ENCODE measurements at places on chromosomes 7 and 10.
A peak's percentile ranks its signal among the peaks of the same experiment; 100 is the strongest.

DNA sequence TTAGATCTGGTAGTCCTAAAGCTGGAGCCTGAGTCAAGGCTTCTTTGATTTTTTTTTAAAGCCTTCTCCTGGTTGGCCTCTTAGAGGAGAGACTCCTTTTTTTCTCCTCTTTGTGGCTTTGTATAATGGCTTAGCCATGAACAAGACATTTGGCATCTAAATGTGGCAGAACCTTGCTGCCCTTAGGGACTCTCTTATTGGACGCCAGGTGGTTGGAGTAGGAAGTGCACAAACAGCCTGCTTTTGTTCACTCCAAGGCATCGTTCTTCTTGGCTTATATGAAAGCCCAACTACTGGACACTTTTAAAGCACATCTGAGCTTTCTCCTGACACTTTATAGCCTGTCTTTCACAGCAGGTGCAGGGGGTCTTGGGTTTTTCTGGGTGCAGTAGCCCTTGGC lies 25.0 kb downstream of the ZPBP start:
- DNase-seq = no peak

DNA sequence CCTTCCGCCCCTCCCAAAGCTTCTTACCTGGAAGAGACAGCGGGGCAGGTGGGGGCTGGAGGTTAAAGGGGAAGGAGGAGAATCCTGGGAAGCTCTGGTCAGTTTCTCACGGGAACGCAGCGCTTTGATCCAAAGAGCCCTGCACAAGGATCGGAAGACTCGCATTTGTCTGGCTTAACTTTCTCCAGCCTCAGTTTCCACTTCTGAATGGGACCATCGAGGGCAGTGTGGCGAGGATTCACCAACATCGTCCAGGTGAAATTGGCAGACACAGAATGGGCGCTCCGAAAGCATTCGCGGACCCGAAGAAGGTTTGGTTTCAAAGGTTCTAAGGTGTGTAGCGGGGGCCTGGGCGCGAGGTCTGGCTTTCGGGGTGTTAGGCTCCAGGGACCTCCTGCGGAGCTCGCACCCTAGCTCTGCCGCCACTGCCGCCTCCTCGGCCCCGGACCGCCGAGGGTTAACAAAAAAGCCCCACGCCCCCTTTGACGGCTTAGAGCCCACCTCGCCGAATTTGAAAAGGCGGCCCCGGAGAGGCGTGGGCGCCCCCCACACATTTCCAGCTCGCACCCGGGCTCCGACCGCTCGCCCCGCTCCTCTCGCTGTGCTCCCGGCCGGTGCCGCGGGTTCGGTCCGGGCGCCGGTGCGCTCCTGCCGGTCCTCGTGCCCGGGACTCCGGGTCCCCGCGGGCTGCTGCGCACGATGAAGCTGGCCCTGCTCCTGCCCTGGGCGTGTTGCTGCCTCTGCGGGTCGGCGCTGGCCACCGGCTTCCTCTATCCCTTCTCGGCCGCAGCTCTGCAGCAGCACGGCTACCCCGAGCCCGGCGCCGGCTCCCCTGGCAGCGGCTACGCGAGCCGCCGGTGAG lies at the start of gene COL26A1:
COL26A1 (plus strand) TSS at position 542 of the 862 bp plus-strand sequence; CDS start at position 700, 158 bp downstream.
- peak; percentile 57 for DNase-seq

GRCh38 chr7:155959894-155960293 lies 147.6 kb upstream of the SHH start:
- no peak for DNase-seq

- DNase-seq = no peak
Measured at GRCh38 chr7:45469103-45469502, 105.1 kb upstream of the ADCY1 start.

DNA sequence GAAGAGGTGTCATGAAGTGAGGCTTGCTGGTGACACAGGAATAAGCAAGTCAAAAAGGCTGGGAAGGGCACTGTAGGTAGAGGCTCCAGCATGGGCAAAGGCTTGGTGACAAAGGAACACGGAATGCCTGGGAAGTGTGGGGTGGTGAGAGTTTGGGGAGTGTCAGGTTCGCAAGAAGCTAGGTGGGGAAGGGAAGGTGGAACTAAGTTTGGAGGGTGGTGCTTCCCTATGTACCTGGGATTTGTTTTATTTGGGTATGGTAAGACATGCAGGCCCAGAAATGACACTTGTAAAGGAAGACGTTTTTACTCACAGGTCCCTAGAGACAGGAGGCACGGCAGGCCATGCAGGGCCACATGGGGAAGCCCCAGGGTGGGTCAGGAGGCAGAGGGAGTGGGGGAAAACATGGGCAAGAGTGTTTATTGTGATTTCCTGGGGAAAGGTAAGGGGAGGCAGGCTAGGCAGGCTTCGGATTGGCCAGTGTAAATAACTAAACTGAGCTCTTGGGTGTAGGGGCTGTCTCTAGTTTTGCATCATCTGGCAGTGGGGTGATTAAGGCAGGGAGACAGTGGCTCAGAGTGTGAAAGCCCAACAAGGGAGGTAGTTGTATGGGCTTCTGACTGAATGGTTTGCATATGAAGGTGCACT lies 52.1 kb downstream of the SH2D4B start:
- DNase-seq = no peak

DNA sequence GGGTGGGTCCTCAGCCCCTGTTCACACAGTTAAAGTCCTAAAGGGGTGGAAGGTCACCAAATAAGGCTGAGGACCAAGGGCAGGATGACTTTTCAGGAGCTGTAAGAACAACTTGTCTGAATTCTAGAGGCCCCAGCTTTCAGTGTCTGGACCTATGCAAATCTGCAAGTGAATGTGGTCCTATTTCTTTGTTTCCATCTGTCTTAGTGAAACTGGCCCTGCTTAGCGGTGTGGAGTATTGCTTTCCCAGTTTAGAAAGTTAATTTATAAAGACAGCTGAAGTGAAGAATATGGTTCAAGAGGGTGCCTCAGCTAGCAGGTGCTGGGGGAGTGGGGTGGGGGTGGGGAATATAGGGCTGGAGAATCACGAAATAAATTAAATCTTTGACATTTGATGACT lies 40.1 kb downstream of the HHEX start:
- no peak for DNase-seq

DNA sequence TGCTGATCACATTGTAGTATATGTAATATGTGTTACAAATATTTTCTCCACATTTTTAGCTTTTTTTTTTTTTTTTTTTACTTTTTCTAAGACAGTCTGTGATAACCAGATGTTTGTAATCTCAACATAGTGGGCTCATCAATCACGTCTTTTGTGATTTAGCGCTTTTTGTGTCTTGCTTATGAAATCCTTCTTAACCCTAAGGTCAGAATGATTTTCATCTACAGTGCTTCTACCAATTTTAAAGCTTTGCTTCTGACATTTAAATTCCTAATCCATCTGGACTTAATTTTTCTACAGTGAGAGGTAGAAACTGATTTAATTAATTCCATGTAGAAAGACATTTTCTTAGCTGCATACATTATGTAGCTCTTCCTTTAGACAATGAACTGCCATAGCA lies 626.4 kb downstream of the TNS3 start:
- DNase-seq = no peak

GRCh38 chr10:13852872-13853271 lies 266.1 kb downstream of the PRPF18 start:
- DNase-seq = no peak

GRCh38 chr10:118107541-118107940 lies 60.8 kb upstream of the RAB11FIP2 start:
- no peak for DNase-seq

- DNase-seq = peak; percentile 92
Measured at GRCh38 chr10:119341459-119342301, 134.3 kb downstream of the GRK5 start.

DNA sequence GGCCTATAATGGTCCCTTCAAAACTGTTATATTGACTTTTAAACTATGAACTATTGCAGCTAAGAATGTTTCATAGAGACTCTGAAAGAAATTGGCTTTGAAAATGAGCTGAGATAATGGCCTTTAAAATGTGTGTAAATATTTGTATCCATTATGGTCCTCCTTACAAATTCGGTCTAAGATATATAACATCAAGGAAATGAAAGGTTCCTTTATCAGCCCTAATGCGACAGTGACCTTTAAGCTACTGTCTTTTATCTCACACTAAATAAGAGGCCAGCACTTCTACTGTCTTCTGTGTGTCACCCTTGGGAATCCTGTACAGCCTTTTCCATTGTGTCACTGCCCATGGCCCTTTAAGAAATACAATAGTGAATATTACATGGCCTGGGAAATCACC lies 19.5 kb downstream of the COL28A1 start:
- no peak for DNase-seq

GRCh38 chr7:98211221-98211675 lies at the start of gene BHLHA15:
Gene BHLHA15, plus strand, starts transcription at chr7:98211439. Its CDS starts 871 bp downstream, at chr7:98212310.
- peak; percentile 64 for DNase-seq

DNA sequence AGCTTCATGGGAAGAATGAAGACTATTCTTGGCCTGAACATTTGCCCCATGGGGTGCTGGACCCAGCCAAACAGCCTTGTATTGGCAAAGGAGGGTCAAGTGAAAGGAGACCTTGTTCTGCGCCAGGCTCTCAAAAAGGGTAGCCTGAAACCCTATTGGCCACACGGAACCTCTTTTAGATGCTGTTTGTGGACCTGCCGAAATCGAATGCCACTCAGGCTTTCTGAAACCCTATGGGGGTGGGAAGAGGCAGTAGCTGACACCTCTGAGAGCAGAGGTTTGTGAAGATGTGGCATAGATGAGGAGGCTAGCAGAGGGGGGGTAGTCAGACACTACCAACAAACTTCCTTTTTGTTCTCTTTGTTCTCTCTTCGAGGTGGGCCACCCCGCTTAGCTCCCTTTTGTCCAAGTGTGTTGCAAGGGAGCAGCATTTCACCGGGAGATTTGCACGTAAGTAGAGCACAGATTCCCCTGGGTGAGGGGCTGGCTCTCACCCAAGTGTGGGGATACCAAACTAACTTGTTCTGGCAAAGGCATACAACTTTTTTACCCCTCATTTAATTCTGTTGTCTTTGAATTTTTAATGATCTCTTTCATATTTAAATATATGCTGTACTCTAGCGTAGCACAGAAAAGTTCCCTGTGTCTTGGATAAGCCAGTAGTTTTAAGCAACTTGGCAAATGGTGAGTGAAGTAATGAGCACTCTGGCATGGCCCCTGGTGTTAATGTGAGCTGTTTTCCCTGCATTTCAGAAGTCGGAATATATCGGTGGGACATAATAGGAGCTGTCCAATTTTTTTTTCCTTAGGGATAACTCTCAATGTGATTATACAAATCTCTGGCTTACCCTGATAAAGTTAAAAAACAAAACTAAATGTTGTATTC lies 107.7 kb downstream of the SEPTIN7 start:
- no peak for DNase-seq

- DNase-seq = no peak
Measured at GRCh38 chr7:84328571-84328970, 134.0 kb upstream of the SEMA3A start.

- no peak for DNase-seq
Measured at GRCh38 chr10:108561649-108562048, 1361.7 kb downstream of the XPNPEP1 start.

DNA sequence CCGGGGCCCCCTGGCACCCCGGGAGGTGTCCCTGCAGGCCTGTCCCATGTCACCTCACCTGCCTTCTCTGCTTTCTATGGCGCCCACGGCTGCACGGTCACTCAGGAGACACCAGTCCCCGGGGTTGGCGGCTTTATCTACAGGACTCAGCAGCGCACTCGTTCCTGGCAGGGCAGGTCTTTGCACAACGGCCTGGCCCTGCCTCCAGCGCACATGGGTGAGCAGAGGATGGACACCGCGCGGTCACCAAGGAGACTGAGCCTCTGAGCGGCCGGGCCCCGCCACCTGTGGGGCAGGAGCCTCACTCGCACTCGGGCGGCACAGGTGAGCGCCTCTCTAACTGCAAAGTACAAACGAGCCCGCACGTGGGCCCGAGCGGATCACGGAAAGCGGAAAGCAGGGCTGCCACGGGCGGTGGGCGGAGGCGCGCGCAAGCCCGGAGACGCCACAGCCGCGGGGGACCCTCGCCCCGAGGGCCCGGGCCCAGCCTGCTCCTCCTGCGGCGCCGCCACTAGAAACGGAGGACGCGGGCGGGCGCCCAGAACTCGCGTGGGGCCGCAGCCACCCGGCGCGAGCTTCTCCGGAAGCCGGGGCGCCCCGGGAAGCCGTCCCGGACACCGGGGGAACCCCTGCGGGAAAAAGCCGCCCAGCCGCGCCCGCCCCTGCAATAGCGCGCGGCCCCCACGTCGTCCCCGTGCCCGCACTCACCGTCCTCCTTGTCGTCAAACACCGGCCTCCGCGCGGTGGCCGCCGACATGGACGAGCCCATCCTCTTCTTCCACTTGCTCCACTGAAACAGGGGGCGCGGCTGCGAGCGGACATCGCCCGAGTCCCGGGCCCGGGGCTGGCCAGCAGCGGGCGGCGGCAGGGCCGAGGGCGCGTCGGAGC lies 642 bp downstream of the STK32C start:
- peak; percentile 56 for DNase-seq

GRCh38 chr10:13440185-13441061 lies 88.4 kb downstream of the BEND7 start:
- DNase-seq = peak; percentile 45

- DNase-seq = no peak
Measured at GRCh38 chr10:68752711-68753350, 31.8 kb downstream of the CCAR1 start.

DNA sequence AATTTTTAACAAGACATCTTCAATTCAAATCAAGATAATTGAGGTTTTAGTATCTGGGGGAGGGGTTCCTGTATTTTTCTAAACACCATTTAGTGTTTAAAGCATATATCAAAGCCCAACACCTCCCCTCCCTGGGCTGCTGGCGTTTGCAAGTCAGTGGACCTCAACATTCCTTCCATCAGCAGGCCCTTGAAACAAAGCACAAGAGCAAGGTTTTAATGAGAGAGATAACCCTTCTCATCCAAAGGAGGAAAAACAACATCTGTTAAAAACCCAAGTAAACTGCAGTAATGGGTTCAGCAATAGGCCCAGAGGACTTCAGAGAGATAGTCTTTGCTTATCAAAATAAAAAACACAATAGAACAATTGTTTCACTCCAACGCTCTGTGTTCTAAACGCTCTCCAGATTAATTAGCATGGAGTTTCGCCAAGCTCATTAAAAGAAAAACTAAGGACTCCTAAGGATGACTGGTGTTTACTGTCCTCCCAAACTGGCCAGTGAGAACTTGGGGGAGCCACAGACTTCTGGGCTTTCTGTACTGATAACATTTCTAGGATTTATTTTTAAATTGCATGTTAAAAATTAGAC lies 2.5 kb downstream of the JCAD start:
- no peak for DNase-seq

GRCh38 chr10:51300617-51301304 lies 226.5 kb downstream of the PRKG1 start:
- DNase-seq = no peak

GRCh38 chr10:79250259-79250658 lies 97.0 kb upstream of the PPIF start:
- peak; percentile 57 for DNase-seq

- no peak for DNase-seq
Measured at GRCh38 chr7:39541511-39541910, 24.7 kb upstream of the YAE1 start.

GRCh38 chr10:86536294-86536861 lies 14.8 kb upstream of the WAPL start:
- peak; percentile 67 for DNase-seq

DNA sequence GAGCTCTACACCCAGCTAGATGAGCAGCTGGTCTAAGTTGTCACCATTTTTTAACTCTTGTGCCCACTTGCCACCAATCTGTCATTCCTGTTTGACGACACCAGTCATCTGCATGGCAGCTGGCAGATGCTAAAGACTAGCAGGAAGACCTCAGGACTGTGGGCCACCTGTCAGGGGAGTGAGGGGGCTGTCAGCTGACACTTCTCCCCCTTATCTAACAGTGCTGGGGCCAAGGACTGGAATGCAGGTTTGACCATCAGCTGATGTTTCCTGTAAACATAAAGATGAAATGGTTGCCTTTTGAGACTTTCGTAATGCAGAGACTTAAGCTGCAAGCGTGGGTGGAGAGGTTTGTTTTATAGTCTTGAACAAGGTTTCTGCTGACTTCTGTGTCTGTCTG lies 93.5 kb downstream of the WNT2 start:
- no peak for DNase-seq

- DNase-seq = no peak
Measured at GRCh38 chr7:115410972-115411686, 489.2 kb downstream of the MDFIC start.
